ENCODE measurements at places on chromosomes 3 and 15.

- peak; percentile 68 for ATAC-seq
These were observed 54.2 kb downstream of the PPARG start for GRCh38 chr3:12343047-12343501.

DNA sequence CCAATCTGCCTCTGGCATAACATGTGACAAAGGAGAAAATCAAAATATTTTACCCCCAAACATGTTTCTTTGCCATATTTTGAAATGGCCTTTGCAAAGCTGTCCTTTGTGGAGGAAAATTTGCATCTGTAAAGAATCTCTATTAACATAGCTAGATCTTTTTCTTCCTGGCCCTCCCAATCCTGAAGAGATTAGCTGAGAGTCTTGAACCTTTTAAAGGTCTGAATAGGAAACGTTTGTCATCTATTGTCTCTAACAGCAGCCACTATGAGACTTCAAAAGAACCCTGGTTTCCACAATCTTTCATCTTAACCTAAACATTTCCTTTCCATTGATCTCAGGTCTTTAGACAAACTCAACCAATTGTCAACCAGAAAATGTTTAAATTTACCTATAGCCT, 520.9 kb upstream of the TGFBR2 start:
- no peak for ATAC-seq

GRCh38 chr3:111012388-111013248, 59.0 kb upstream of the NECTIN3 start:
- ATAC-seq: peak; percentile 76

DNA sequence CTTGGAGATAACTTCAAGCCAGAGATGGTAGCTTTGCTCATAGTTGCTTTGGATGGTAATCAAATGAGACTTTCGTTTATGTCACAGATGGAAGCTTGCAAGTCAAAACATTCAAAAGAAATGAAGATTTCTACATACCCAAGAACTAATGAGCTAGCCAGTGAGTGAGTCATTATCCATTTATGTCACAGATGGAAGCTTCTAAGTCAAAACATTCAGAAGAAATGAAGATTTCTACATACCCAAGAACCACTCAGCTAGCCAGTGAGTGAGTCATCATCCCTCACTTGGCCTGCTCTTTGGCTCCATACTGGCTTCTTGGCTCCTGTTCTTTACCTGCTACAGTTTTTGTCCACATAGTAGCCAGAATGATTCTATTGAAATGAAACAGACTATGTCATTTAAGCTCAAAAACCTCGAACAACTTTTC, 559.8 kb upstream of the CBLB start:
- peak; percentile 93 for ATAC-seq

DNA sequence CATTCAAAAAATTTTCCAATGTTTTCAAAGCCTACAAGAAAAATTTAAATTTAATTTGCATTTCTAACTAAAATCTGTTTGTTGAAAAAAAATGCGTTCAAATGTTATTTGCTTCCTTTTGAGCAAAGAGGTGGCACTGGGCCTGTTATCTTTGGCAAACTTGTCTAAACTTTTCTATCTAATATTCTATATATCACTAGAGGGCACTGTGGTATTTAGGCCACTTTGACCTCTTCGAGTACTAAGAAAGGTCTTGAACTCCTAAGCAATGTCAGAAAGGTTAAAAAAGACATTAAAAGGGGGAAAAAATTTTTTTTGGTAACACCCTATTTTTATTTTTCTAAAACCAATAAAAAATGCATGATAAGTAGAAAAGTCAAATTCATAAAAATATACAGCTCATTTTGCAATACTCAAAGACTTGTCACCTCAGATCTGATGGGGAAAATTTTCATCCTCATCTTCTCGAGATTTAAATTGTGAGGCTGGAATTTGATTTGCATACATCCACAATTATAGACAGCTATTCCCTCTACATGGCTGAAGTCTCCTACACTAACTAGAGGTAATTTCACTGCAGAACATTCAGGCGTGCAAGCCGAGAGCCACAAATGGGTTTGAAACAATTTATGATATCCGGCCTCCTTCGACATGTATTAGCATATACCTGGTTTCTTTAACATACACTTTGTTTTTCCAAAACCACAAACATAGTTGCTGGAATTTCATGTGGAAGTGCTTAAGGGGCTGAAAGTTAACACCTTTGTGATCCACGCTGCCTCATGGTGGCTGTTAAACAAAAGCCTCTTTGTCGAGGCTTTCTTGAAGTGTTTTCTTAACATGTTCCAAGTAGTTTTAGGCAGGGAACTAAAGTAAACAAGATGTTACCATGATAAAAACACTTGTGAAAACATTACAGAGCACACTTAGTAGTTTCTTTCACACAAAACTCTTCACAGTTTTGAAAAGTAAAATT, 576.4 kb downstream of the FOXP1 start:
- peak; percentile 68 for ATAC-seq

GRCh38 chr15:65971741-65971995, 102.4 kb downstream of the RAB11A start:
- no peak for ATAC-seq

DNA sequence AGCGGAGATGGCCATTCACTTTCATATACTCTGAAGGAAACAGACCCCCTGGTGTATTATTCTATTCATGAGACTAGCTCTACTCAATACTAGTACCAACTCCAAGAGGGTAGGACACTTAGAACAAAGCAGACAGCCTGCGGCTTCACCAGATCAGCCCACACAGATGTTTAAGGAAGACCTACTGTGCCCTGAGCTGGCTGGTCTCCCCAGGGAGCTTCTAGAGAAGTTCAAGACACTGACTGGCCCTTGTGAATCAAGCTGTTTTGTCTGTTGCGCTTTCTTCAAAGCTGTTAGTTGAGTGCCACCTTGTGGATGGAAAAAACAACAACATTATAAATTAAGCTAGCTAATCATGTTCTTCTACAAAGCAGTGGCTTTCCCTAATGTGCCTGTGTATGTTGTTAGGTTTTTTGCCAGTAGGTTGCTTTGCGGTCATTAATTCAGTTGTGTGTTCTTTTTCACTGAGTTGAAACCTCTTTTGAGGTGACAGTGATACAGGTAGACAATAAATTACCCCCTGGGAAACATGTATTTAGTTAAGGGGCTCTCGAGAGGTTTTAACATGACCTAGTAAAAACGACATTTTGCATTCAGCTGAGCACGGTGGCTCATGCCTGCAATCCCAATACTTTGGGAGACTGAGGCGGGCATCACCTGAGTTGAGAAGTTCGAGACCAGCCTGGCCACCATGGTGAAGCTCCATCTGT, 64.2 kb upstream of the MYZAP start:
- ATAC-seq: peak; percentile 89

GRCh38 chr3:73148682-73149081, 87.2 kb downstream of the EBLN2 start:
- no peak for ATAC-seq

DNA sequence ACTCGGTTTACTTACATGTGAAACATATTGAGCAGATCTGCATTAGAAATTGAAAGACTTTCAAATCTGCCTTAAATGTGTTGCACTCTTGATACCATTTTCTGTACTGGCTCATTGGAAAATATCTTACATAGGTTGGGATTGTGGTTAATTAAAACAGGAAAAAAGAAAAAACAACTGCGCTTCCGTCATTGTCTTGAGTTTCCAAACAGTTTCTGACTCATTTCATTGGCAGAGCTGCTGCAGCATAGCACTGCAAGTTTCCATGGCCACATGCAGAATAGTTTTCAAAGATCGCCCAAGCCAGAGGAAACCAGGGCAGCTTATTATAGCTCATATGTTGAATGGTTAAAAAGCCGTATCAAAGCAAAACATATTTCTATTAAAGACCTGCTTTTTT, 446.6 kb upstream of the BCHE start:
- ATAC-seq: peak; percentile 90

DNA sequence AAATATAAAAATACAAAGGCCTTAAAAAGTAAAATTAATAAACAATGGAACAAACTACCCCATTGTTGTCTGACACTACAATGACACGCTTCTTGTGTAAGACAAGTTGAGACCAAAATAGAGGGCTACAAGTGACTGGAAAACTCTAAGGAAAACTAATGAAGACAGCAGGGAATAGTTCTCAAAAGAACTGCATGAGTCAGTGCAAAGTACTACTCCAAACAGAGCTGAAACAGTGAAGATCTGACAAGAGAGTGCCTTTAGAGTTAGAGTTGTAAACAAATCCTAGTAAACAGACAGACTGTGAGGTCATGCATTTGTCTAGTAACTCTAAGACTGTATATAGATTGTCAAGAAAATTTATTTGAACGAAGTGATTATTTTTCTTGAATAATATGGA, 233.9 kb downstream of the BBX start:
- no peak for ATAC-seq

- peak; percentile 80 for ATAC-seq
These were observed 513 bp downstream of the CLASP2 start for GRCh38 chr3:33717616-33717865.

GRCh38 chr15:76313731-76314130, 2.5 kb upstream of the ETFA start:
- ATAC-seq: no peak

GRCh38 chr3:99817047-99817436, 620 bp upstream of the CMSS1 start:
- ATAC-seq: peak; percentile 10

- ATAC-seq: peak; percentile 56
These were observed 544.4 kb downstream of the ZPLD1 start for GRCh38 chr3:102979191-102979590.

- no peak for ATAC-seq
These were observed 115.2 kb downstream of the CADM2 start for GRCh38 chr3:85074003-85074402.
